C1 segment of cervical spinal cord (tissue), 14 donors: ENCODE measurements at places on chromosomes 1 and 21.

DNA sequence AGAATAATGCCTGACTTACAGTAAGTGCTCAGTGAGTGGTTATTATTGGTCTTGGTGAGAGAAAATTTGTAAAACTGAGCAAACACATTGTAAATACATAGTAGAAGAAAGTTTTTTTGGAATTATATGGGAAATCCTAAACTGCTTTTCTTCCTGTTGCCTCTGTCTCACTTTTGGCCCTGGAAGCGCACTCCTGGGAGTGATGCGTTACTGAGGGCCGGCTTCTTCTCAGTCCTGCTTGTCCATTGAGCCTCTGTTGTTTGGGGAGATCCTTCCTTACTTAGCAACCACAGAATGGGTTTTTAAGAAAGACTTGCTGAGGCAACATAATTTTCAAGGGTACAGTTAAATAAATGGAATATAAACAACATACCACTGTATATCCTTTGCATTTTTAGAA lies 166.0 kb downstream of the EDEM3 start:
- no peak for DNase-seq

GRCh38 chr1:180964595-180964994 lies 51.9 kb downstream of the KIAA1614 start:
- DNase-seq, result no peak

DNA sequence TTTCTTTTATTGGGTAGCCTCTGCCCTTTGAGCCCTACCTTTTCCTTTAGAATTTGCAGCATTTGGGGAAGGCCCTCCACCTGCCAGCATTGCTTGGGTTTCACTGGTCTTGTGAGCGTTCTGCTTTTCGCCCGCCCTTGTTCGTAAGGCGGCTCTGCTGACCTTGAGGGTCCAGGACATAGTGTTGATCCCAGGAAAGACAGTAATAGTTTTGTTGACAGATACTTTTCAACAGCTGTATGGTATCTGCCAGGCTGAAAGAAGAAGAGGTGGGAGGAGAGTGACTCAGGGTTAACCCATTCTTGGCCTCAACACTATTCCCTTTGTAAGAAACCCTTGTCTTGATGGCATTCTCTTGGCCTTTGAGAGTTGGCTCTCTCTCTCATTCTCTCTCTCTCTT lies 113.4 kb upstream of the SPAG17 start:
- no peak for DNase-seq

DNA sequence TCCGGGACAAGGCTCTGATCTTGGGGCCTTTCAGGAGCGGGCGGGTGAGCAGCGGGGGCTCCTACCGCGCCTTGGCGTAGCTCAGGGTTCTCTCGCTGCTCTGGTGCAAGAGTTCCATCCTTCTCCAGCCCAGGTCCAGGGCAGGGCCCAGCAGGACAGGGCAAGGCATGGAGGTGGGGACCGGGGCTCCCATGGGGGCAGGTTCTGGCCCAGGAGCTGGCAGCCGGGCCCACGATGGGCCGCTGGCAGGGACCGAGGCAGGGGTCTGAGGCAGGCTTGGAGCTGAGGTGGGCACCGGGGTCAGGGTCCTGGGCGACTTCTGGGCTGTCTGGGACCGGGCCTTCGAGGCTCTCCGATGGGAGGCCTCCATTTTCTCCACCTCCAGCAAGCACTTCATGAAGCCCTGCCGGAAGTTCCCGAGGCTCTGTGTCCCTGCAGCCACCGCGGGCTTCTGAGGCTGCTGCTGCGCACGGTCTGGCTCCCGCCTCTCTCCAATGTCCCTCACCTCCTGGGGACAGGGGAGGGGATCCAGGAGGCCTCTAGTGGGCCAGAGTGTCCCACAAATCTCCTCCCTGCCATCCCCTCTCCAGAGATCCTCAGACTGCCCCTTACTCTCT lies 27.6 kb downstream of the SPATA21 start:
- DNase-seq, result no peak

DNA sequence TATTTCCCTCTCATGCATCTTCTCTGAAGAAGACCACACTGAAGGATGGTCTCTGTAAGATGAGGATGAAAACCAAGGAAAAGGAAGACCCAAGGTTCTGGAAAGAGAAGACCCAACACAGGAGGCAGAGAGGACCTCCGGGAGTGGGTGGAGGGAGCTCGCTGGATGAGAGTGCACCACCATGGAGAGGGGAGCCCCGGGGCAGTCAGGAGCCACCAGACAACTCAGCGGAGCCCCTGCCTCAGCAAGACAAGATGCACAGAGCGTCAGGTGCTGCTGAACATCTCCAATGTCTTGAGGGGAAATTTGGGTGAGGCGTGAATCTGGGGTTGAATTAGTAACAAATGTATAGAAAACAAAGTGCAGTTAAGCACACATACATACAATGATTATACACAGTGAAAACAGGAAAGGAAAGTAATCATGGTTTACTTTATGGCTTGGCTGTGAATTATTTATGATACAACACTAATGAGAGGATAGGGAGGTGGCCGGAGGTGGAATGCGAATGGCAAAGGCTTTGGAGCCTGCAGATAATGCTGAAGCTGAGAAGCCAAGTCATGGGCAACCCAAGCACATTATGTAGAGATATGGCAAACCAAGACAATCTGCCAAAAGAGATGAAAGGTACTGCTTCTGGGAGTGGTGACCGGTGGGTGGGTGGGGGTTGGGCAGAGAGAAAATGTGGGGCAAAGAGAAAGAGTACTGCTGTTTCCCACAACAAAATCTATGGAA lies 80.4 kb upstream of the EDN2 start:
- no peak for DNase-seq

- no peak for DNase-seq
Observed at GRCh38 chr1:78437396-78437795, 53.4 kb upstream of the PTGFR start.

GRCh38 chr1:20291645-20292084 lies 990 bp downstream of the VWA5B1 start:
- DNase-seq, result no peak

- no peak for DNase-seq
Observed at GRCh38 chr1:148372731-148373130, 110.4 kb downstream of the PPIAL4G start.

DNA sequence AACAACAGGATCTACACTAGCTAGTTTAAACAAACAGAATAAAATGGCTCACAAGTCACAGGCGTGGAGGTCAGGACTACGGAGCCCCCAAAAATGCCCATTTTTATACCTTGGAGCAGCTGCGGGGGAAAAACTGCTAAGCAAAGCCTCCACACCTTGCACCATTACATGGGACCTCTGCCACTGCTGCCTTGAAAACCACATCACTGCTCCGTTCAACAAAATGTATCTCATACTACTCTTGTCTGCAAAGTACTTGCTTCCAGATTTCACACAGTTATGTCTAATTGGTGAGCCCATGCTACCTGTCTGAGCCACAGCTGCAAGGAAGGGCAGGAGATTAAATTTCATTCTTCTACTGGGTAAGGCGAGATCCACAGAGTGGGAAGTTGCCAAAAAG lies 24.4 kb downstream of the MRPL39 start:
- DNase-seq, result no peak

DNA sequence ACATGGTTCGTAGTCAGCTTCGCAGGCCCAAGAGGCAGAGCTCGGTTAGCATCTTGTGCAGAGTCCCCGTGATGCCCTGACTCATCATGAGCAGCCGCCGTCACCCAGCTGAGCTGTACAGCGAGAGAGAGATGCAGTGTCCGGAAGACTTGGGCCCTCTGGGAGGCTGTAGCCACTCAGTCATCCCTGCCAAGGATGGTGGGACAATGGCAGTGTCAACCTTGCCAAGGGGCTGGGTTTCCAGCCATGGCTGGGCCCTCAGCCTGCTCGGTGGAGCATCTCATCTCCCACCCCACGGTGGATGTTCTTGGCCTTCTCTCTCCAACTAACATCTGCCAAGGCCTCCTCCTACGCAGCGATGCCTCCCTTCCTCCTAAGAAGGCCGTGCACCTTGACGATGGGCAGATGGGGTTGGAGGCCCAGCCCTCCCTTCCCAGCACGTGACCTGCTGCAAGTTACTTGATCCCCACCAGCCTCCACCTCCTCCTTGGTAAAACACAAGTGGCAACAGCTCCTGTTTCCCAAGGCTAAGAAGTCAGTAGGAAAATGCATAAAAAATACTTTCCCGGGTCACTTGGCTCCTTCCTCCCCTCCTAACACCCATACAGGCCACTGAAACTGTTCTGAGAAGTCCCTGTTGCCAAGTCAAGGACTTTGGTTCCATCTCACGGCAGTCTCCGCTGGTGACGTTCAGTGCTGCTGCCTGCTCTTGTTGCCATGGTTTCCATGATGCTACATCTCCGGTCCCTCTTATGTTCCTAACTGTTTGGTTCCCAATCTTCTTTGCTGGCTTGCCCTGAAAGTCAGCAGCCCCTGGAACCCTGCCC lies 384.7 kb upstream of the VAMP3 start:
- DNase-seq, result no peak

DNA sequence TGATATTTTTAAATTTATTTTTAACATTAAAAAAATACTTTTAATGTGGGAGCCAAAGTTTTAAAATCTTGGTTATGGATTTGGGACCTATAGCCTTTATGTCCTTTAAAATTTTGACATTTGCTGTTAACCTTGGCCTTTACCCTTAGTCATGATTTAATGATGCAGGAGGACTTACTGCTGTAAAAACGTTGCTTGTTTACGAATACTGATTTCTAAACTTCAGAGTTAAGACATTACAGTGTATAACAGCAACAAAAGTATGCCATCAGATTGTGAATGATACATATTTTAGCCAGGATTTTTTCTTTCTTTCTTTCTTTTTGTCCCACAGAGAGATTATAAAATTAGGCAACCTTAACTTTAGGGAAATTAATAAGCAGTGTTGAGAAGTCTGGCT lies 8.9 kb downstream of the RBM15 start:
- no peak for DNase-seq

DNA sequence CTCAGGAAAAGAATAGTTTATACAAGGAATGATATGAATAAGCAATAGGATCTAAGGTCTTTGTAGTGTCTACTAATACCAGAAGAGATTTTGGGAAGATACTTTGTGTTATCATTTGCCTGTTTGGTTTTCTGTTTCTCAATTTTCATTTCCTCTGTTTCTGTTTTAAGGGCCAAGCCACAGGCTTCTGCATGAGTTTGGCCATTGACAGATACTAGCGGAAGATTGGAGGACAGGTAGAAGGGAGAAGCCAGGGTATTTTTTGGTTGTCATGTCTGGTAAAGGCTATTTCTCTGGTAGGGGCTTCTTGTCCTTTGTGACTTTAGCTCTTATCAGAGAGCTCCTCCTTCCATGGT lies 51.4 kb downstream of the HS2ST1 start:
- no peak for DNase-seq

DNA sequence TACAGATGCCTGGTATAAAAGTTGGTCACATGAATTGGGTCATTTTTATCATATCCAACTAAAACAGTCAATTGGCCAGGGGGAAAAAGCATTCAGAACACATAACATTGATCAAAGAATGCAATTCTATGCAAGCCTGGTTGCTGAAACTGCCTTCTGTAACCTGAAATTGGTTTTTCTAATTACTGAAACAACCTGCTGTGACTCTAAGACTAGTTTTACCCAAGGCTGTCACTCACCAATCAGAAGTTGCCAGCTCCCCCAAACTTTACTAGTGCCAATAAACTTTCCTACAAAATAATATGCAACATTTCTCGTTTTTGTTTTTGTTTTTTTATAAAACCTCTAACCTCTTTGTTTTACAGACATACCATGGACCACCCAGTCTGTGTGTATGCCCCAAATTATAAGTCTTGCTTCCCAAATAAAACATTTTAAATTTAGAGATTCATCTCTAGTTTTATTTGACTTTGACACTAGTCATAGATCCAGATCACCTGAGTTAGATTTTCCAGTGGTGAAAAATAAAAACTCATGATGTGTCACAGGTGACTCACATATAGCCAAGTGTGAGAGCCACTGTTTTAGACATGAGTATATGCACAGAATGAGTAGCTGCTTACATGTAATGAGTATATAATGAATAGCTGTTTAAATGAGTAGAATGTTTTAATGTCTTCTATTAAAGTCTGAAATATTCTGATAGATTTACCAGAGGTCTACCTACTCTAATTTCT lies 64.2 kb upstream of the CR2 start:
- DNase-seq, result no peak

DNA sequence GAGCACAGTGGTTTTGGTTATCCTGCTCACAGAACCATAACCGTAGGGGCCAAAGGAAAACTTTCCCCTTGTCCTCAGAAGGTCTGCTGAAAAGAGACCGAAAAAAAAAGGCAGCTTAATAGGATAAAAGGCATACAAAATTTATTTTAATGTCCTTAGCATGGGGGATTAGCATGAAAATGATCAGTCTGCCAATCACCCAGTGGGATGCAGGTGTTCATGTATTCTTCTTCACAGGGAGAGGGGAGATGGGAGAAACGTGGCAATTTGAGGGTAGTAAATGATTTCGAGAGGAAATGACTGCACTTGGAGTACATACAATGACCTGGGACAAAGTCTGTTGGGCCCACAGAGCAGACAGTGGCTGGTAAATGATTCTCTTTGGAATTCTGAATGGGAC lies 194.0 kb downstream of the AJAP1 start:
- DNase-seq, result no peak

- no peak for DNase-seq
Observed at GRCh38 chr1:156740237-156740740, 599 bp downstream of the MRPL24 start.

DNA sequence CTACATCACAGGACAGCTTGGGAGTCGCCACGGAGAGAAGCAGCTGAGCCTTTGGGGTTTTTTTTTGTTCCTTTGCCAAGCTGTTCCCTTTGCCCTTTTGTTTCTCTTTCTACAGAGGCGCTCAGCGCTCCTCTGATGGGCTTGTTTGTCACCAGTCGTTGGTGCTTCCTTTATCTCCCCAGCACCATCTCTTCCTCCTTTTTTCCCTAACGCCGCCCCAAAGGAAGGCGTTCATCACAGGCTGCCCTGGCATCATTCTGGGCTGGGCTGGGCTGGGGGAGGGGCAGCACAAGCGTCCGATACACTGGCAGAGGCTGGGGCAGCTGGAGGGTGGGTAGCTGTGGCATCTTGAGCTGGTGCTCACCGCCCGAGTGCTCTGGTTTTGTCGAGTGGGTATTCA lies 10.5 kb downstream of the IGSF21 start:
- DNase-seq, result peak; percentile 52

- no peak for DNase-seq
Observed at GRCh38 chr1:33408093-33408436, 22.8 kb downstream of the PHC2 start.

DNA sequence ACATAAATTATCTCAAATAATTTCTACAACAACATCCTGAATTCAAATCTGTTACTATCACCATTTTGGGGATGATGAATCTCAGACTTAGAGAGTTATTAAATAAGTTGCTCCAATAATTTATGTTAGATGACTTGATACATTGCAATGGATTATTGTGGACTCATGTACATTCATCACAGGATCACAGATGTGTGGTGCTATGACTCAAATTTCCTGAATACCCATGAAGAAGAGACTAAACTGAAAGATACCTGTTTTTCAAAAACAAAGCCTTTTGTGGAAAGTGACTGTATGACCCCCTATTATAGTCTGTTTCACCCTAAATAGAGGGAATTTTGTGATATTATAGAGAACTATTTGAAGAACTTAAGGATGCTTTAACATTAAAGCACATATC lies 315.0 kb downstream of the PLA2G4A start:
- DNase-seq, result no peak

DNA sequence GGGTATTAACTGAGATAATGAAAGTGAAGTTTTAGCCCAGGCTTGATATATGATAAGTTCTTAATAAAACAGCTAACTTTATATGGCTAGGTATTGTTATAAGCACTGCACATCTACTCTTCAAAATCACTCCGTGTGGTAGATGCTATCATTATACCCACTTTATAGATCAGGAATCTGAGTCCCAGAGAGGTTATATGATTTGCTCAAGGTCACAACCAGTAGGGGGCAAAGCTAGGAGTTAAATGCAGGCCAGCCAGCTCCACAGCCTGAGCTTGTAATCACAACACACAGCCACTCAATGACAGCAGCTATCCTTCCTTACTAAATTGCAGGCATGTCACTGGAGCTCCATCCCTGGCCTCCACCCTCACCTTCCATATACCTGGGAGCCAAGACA lies 115.8 kb downstream of the CAPN8 start:
- no peak for DNase-seq
